ENCODE measurements at places on chromosomes 2 and 18.

- no peak for DNase-seq
Observed at GRCh38 chr2:39991298-39991697, 212.2 kb upstream of the THUMPD2 start.

GRCh38 chr2:20349513-20349921 lies 1.1 kb downstream of the PUM2 start:
- no peak for DNase-seq

GRCh38 chr2:39737661-39738060 lies 41.4 kb downstream of the THUMPD2 start:
- DNase-seq, result no peak

- no peak for DNase-seq
Observed at GRCh38 chr2:178764097-178764496, 43.1 kb downstream of the TTN start.

DNA sequence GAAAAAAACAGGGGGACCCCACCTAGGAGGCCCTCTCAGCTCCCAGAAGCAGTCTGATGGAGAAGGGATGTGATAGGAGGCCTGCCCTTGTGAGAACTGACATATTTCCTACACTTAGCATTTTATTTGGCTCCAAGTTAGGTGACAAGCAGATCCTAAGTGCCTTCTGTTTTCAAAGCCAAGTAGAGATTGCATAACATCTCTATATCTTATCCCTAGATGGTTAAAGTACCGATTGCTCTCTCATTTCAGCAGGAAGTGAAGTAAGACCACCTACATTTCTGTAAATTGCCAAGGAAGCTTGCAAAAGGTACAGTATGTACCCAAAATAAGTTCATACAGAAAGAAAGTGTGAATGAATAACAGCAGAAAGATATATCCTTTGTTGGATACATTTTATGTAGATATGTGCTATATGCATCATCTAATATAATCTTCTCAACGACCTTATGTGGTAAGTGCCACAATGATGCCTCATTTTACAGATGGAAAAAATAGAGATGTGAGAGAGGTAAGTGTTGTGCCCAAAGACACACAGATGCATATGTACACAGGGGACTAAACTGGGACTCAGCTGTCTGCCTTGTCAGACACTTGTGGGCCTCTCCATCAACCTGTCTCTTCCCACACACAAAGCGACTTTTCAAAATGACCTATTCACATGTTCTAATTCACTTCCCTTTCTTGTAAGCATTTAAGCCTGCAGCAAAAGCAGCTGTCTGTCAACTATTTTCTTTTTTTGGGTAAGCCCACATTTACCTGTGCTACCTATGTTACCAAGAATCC lies 38.9 kb downstream of the DHRS9 start:
- DNase-seq, result no peak

- DNase-seq, result no peak
Observed at GRCh38 chr2:34345030-34345429, 745.9 kb upstream of the FAM98A start.

DNA sequence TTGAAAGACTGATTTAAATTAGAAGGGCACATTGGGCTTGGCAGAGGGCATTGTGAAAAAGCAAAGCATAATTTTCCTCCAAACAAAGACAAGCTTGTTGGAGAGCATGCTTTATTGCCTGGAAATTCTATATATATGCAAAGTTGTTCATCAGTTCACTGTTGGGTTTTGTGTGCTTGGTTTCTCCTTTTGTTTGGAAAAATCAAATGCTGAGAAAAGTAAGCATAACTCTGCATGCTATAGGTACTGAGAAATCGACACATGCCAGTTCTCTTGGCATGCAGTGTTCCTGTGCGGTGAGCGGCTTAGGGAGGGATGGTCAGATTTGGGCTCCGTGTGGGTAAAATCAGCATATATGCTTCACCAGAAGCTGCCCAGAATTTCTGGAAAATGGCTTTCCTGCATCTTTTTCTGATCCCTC lies 161.0 kb downstream of the RAPGEF4 start:
- no peak for DNase-seq

DNA sequence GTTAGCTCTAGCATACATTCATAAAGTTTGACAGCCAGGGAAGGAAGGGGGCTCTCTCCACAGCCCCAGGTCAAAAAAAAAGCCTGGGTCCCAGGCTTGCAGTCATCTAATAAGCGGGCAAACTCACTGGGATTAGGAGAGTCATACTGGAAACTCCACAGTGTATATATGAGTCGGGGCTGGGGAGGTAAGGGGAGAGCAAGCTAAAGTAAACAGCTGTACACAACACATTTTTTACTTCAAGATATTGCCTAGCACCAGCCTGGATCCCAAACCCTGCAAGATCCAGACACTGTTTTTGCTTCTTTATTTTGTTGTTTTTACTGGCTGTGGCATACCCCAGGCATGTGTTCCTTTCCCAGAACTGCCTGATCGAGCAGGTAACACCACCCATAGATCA lies 291.3 kb upstream of the TANK start:
- no peak for DNase-seq

- no peak for DNase-seq
Observed at GRCh38 chr2:1584051-1584531, 160.2 kb downstream of the PXDN start.

GRCh38 chr2:237922641-237923361 lies 44.0 kb upstream of the UBE2F start:
- DNase-seq, result no peak

DNA sequence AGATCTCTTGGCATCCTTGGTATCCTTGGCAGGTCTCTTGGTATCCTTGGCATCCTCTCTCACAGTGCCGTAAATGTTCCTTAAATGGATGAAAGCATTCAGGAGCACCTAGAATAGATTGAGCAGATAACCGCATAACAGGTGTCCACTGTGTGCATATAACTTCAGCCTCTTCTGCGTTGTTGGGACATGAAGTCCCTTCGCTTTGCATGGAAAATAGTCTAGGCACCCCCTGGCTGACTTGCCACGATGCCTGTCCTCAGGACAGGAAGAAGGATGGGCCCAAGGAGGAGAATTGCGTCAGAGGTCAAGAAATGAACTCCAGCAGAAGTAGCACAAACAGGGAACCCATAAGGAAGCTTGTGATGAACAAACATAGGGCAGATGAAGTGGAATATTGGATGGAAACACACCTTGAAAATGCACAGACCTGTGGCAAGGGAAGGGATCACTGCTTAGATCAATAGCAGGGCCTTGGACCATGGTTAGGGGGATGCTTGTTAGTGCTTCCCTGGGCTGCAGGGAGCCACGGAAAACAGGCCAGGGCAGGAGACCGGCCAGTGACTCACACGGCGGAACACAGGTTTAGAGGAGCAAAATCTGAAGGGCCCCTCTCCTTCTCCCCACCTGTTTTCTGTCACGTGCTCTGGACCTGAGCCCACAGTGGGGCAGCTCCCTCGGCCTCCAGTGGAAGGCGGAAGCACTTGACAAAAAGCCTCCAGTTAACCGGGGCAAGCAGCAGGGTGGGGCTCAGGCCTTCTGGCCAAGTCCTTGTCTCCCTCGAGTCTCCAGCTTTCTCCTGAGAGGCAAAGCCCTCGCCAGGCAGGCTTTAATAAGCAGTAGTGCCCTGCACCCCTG lies 99.2 kb upstream of the ASAP2 start:
- DNase-seq, result no peak

GRCh38 chr2:8643250-8643995 lies 38.4 kb upstream of the ID2 start:
- DNase-seq, result no peak
